ENCODE measurements at places on chromosomes 7 and 10.

- DNase-seq: no peak
Measured at GRCh38 chr7:17086403-17086802, 204.6 kb upstream of the AGR3 start.

- DNase-seq: no peak
Measured at GRCh38 chr10:48253970-48254657, 20.4 kb downstream of the FRMPD2 start.

GRCh38 chr10:13925971-13926780 lies 339.4 kb downstream of the PRPF18 start:
- DNase-seq: no peak

- DNase-seq: no peak
Measured at GRCh38 chr7:30183749-30184369, 49.1 kb downstream of the MTURN start.

DNA sequence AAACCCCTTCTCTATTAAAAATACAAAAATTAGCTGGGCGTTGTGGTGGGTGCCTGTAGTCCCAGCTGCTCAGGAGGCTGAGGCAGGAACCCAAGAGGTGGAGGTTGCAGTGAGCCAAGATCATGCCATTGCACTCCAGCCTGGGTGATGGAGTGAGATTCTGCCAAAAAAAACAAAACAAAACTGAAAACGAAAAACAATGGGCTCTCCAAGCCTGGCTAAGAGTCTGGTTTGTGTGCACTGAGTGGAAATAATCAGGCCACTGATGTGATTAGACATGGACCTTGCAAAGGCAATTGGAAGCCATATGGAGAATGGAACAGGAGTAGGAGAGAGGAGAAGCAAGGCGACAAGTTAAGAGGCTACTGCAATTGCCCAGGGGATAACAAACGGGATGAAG lies 60.1 kb upstream of the GSDME start:
- DNase-seq: no peak

GRCh38 chr10:29648983-29649268 lies 14.2 kb upstream of the SVIL start:
- no peak for DNase-seq

DNA sequence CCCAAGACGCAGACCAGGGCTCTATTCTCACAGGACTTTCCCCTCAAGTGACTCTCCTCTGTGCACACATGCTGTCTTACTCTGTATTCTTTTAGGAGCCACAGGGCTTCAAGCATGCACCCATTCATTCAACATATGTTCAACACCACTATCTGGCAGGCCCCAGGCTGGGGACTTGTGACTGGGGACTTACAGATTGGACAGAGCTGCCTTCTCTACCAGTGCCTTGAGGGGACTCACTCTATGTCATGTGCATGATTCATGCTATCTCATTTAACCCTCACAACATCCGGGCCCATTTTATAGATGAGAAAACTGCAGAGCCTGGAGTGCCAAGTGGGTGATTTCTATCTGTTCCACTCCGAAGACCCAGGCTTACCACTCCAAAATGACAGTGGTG lies 34.3 kb downstream of the MYL10 start:
- DNase-seq: no peak

DNA sequence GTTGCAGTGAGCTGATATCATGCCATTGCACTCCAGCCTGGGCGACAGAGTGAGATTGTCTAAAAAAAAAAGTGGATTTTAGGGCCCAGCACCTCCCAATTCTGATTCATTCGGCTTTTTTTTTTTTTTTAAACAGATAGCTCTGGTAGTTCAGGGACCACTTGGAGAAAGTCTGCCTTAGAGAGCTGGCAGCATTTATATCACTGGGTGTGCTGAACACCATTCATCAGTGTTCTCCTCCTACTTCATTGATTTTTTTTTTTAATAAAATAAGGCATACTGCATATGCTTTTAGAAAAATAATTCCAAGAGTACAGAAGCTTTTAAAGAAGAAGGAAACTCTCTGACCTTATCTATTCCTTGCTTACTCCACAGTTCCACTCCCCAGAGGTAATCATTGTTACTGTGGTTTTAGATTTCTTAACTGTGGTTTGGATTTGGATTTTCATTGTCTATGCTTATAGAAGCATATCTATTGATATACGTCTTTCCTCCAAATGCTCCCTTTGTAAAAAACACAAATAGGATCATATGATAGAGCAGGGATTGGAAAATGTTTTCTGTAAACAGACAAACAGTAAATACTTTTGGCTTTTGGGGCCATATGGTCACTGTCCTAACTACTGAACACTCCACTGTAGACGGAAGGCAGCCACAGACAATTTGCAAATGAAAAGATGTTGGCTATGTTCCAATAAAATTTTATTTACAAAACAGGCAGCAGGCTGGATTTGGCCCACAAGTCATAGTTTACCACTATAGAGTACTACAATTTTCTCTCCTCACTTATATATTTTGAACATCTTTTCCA lies 21.1 kb upstream of the SAR1A start:
- no peak for DNase-seq

GRCh38 chr7:104005197-104005596 lies 15.7 kb upstream of the RELN start:
- DNase-seq: no peak

- DNase-seq: no peak
Measured at GRCh38 chr7:70474639-70475234, 657.2 kb upstream of the GALNT17 start.

DNA sequence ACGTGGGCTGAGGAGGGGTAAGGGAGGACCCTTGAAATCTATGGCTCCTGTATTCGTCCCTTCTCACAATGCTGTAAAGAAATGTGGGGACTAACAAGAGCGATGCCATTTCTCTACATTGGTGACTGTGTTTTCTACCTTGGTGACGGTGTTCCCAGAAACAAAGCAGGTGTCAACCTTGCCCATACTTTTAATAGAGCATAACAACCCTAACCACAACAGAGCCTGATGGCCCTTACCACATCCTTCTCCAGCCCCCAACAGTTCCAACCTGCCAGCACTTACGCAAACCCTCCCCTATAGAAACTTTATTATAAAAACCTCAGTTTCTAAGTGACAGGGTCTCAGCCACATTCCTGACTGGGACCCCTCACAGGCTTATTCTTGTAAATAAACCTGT lies 28.2 kb upstream of the ADCYAP1R1 start:
- DNase-seq: peak; percentile 11

DNA sequence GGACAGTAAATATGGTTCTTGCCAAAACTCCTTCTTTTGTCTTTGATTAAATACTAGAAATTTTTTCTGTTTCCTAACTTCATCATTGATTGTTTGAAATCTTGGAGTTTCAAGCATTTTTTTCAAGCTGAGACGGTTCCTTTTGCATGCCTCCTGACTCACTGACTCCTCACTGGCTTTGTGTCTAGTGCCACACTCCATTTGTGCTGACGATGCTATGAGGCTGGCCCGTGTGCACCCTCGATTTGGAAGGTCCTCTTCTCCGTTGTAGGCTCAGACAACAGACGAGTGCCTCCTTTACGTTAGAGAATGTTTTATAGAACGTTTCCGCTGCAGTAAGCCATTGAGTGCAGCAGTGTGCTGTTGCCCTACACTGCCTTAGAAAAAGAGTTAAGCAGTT lies 10.8 kb upstream of the CSGALNACT2 start:
- DNase-seq: no peak

- DNase-seq: no peak
Measured at GRCh38 chr10:63593576-63593975, 72.4 kb downstream of the REEP3 start.

DNA sequence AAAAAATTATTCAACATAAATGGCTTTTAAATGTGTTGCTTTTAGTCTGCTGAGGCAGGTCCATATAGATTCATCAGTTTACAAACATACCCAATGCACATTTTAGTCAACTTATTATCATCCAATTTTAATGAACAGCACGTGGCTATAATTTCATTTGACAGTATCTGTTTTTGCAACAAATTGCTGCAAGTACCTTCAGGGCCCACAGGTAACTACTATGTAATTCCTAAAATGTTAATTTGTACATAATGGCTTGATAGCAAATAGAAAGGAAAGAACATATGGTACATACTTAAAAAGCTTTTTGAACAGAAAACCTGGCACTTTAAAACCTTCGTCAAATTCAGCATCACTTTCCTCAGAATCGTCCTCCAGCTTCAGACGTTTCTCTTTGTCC lies 33.3 kb downstream of the ERCC6 start:
- DNase-seq: no peak

- DNase-seq: peak; percentile 63
Measured at GRCh38 chr10:86536294-86536861, 14.8 kb upstream of the WAPL start.

GRCh38 chr10:7795605-7796004 lies 7.6 kb downstream of the ATP5F1C start:
- DNase-seq: no peak

DNA sequence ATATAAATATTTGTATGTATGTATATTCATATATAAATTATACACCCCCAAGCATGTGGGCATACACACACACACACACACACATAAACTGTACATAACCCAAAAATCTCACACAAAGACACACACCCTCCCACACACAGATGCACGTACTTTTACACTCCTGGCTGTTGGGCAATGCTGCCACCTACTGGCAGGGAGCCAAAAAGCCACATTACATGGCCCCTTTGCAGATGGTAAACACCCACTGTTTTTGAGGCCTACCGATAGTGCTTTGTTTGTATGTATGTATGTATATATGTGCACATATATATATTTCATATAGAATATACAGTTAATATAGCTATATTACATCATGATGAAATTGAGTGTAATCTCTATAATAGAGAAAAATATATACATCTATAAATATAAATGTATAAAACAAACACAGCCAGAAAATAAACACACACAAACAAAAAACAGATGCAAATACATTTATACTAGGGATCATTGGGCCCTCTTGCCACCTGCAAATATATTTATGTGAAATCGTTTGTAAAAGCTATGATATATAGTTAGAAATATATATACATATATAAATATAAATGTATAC lies 120.1 kb upstream of the ACBD5 start:
- DNase-seq: peak; percentile 86

- DNase-seq: no peak
Measured at GRCh38 chr10:78310481-78311080, 276.9 kb downstream of the RPS24 start.

GRCh38 chr10:43816351-43817321 lies 168.0 kb upstream of the ZNF32 start:
- peak; percentile 66 for DNase-seq

DNA sequence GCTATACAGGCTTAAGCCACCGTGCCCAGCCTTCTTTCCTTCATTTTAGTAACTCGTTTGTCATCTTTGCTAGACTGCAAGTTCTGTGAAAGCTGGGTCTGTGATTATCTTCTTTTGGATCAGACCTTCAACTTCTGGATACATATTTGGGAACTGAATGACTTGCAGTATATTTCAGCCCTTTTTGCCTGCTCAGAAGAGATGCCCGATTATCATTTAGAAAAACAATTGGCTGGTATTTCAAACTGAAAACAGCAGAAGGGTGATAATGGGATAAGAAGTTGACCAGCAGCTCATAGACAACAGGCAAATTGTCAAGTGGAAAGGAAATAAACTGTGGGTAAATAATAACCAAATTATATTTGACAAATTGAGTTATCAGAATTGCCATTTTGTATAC lies 14.6 kb downstream of the RSBN1L start:
- DNase-seq: no peak

GRCh38 chr7:44144968-44145478 lies 3.9 kb upstream of the MYL7 start:
- no peak for DNase-seq

DNA sequence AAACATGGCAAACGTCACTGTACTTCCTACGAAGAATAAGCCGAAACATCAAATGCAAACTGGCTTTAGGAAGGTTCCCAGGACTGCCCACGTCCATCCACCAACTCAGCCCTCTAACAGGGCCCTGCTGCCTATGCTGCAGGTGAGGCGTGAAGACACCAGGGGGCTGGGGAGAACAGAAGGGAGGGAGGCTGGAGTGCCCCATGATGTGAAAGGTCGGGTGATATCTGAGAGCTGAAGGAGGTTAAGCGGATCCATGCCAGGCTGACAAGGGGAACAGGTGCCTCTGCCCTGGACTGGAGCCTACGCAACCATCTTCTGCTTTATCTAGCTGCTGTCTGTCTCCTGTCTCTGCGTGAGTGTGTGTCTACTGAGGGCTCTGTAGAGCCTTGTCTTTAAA lies 40.2 kb upstream of the ATP6V0A4 start:
- DNase-seq: no peak
